ENCODE measurements at places on chromosomes 2 and 18.

- no peak for DNase-seq
Observed at GRCh38 chr2:8615576-8616281, 66.1 kb upstream of the ID2 start.

DNA sequence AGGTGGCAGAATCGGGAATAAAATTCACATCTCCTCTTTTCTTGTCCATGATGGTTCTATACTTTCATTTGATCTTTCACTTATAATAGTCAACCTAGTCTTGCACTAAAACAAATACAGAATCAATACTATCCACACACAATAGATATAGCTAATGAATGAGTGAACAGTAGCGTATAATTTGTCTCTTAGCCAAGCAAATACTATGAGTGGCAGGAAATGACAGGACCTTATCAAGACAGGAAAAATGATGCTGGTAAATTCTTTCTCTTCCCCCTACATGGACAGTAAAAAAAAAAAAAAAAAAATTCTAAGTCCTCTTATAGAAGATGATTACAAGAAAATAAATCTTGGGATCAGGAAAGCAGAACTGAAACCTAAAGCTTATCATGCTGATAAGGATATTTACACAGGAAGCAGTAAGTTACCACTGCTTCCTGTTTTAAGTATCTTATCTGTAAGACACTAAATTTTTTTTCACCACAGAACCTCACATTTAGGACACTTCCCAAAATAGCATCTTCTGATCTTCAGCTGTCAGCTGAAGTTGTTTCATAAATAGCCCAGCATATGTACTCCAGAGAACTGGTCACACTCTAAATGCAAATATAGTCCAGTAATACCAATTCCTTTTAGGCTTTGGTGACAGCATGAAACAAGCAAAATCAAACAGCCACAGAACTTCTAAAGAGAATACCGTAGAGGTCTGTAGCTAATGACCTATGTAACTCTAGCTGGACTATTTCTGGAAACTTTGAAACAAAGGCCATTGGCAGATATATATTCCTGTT lies 27.0 kb downstream of the IRS1 start:
- no peak for DNase-seq

DNA sequence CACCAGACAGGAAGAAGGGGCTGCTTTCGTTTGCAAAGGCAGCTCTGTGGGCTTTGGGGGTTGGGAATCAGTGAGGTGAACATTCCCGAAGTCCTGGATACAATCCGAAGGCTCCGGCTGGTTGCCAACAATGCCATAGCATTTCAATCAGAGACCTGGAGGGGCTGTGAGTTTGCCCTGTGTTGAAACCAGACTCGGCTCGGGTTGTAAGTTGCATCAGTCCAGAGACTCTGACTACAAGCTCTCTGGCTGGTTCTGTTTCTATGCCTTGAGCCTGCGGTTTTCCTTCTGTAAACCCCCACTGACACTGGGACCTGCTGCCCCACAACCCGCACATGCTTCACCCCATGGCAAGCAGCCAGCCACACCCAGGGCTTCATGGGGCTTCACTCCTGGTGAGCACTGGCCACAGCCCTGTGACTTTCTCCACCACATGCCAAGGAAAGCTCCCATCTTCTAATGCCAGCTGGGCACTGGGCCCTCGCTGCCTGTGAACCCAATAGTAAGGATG lies 85.7 kb upstream of the ODC1 start:
- no peak for DNase-seq

- DNase-seq: no peak
Observed at GRCh38 chr2:85936421-85937068, 47.8 kb upstream of the ST3GAL5 start.

GRCh38 chr18:8787794-8788193 lies 82.4 kb downstream of the MTCL1 start:
- no peak for DNase-seq

DNA sequence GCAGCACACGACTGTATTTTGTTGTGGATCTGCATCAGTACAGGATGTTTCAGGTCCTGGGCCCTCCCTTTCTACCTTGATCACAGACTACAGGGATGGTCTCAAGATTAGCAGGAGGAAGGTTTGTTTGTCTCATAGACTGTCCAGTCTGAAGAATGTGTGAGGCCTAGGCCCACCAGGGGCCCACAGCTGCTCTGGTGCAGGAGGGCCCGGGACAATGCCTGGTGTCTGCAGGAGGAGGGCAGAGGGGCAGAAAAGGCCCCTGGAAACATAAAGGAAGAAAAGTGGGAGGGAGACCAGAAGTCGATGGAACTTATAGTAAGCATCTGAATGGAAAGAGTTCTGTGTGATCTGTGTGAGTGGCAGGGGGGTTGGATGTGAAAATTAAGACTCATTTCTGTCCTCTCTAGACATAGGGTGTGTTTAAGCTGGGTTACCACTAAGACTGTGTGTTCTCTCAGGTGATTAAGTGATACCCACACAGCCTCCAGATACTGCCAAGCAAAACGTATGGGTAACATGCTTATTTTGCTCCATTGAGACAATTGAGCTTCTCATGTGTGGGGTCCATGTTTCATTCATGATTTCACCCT lies 33.4 kb upstream of the LPIN2 start:
- DNase-seq: no peak

DNA sequence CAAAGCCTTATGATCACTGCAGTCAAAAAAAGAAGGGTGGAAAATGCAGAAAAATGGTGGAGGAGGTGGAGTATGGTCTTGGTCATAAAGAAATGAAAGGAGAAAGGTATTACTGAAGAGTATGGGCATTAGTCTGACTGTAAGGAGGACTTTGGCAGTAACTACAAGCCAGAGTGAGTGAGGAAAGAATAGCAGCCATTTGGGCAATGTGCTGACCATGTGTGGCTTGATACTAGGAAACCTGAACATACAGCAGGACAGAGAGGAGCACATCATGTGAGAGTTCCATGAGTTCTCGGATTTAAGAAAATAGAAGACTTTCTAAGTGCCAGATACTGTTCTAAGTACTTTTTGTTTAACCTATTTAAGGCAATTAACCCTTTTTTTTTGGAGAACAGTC lies 8.5 kb downstream of the DTNA start:
- no peak for DNase-seq

DNA sequence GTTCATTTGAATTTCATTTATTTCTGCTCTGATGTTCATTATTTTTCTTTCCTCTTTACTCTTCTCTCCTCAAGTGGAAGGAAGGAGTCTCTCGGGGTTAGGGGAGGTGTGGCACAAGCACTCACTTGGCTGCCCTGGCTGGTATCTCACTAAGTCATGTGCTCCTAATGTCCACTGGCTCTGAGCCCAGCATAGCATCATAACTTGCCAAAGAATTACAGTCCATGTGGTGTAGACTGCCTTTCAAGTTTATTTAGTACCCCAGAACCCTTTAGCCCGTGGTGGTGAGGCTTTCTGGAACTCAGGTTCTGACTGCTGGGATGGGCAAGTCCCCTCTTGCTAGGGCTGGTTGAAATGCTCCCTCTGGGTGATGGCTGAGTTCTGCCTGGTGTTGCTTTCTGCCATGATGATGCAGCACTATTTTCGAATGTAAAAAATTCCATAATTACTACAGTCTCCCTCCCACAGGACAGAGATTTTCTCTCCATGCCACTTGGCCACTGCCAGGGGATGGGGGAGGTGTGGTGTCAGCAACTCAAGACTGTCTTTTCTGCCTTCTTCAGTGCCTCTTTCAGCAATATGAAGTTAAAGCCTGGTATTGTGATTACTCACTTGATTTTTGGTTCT lies 22.2 kb downstream of the SPAG16 start:
- DNase-seq: peak; percentile 23

- DNase-seq: no peak
Observed at GRCh38 chr2:5834501-5834900, 142.3 kb downstream of the SOX11 start.

All from right lung (tissue), 10 donors.